ENCODE measurements at places on chromosomes 12 and 14.

DNA sequence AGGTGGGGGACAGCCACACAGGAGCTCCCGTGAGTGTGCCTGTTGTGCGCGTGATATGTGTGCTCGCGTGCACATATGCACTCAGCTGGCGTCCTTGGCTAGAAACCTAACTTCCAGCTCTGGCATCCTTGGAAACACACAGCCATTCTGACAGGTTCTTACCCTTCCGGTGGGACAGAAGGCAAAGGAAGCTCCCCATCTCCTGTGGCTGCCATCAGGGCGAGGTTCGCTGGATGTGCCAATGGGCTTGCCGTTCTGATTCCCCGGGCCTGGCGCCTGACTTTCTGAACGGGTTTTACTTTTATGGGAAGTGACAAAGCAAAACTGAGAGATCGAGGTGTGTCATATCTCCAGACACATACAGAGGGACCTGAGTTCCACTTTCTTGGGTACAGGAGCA, 124.7 kb downstream of the PAPOLA start:
- peak; percentile 33 for DNase-seq

- DNase-seq, result no peak
These were observed 7.5 kb downstream of the SLC25A29 start for GRCh38 chr14:100298551-100299237.

DNA sequence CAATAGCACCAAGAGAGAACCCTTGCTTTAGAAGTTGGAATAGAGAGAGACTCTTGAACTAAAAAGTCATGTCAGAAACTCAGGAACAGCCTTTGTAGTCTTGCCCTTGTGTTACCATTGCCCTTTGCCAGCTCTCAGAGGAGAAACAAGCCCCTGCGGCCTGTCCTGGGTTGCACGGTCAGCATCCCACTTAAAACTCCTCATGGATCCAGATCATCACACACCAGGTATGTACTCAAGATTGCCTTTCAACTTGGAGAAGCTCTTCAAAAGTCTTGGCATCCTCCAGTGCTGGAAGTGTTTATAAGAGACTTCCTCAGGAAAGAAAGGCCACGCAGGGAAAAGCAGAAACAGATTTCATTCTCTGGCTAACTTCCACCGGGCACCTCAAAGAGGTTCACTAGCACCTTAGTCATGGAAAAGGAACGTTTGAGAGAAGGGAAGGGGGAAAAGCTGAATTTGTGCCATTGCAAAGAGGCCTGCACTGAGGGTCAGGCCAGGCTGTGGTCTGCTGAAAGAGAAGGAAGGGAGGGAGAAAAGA, 594.2 kb downstream of the MED13L start:
- DNase-seq, result no peak

GRCh38 chr14:80134321-80134720, 77.0 kb downstream of the DIO2 start:
- DNase-seq, result no peak

- DNase-seq, result no peak
These were observed 357.4 kb upstream of the PRICKLE1 start for GRCh38 chr12:42946871-42947381.

GRCh38 chr14:50578433-50578832, 18.5 kb downstream of the ATL1 start:
- DNase-seq, result no peak

DNA sequence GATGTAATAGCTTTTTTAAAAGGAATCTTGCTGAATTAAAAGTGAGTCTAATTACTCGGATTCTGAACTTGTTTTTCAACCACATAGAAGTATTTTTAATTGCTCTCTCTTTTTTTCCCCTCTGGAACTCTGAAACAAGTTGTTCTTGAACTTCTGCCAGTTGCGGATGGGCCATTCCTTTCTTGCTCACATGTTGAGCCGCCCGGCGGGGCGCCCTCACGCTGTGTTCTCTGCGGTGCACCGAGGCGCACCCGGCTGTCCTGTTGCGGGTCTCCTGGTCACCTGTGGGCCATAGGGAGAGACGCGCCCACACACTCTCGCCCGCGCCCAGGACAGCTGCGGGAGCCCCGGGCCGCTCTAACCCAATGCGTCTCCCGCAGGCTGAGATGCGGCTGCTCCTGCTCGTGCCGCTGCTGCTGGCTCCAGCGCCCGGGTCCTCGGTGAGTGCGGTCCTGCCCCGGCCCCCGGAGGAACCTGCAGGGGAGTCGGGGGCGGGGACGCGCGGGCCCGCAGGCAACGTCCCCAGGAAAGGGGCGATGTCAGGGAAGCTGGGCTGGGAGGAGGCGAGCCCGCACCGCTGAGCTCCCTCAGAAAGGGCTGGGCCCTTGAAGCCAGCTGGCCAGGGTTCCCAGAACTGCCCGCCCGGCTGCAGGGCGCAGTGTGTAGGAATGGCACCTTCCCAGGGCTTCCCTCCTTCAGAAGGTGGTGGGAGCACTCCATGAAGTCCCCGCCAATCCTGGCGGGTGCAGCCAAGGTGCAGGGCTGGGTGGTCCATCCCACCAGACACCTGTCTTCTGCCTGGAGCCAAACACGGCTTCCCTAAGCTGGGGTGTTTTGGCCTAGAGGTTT, 2.3 kb downstream of the PAPLN start:
- no peak for DNase-seq

DNA sequence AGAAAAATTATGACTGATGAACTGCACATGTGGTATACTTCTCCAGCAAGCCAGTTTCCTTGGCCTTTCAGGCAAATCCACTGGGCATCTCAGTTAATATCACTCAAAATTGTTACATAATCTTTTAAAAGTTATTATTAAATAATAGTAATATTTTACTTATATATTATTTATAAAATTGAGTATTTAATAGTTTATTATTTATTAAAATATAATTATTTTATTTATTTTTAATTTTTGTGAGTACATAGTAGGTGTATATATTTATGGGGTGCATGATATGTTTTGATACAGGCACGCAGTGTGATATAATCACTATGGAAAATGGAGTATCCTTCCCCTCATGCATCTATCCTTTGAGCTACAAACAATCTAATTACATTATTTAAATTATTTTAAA, 384.1 kb upstream of the LRFN5 start:
- no peak for DNase-seq

- no peak for DNase-seq
These were observed 13.9 kb downstream of the SETD3 start for GRCh38 chr14:99466758-99467157.

DNA sequence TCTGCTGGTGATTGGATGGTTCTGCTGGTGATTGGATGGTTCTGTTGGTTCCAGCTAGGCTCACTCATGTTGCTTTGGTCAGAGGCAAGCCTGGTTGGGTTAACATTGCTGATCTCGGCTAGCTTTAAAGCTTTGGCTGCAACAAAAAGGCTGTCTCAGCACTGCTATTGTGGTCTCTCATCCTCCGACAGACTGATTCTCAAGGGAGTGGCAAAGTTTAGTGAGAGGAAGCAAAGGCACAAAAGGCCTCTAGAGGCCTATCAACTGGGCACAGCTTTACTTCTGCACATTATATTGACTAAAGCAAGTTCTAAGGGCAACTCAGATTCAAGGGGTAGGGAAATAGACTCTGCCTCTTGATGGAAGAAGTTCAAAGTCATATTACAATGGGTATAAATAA, 84.7 kb upstream of the LGR5 start:
- no peak for DNase-seq

- no peak for DNase-seq
These were observed 57.8 kb downstream of the TTC8 start for GRCh38 chr14:88882236-88882635.

GRCh38 chr12:6343518-6343917, 1.6 kb upstream of the TNFRSF1A start:
- no peak for DNase-seq

DNA sequence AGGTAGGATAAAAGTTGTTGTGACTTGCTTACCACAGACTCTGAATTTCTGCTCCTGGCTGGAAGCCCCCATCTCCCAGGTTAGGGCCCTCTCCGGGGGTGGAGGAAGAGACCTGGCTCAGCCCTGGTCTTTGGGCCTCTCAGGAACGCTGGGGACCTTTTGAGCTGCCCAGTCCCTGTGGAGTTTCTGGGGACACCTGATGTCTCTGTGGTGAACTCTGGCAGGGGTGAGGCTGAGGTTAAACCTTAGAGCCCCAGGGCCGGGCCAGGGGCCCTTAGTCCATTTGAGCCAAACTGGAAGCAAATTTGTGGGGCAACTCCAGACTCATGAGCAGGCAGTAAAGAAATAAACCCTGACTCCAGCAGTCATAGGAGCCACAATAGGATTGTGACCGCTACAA, 112.1 kb downstream of the ADGRD1 start:
- no peak for DNase-seq

DNA sequence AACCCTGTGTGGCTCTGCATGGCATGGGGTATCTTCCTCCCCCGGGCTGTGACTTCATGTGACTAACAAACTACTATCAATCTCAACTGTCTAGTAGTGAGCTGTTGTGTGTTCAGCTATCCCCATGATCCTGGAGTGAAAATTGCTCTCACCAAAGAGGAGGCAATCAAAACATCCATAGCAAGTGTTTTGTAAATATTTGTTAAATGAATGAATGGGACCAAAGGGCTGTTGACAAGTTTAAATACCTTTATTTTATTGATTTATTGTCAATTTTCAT, 138.1 kb upstream of the CPM start:
- no peak for DNase-seq

GRCh38 chr12:10128687-10129086, 1.3 kb downstream of the CLEC7A start:
- no peak for DNase-seq

- no peak for DNase-seq
These were observed 159.9 kb downstream of the EGLN3 start for GRCh38 chr14:33790996-33791395.

DNA sequence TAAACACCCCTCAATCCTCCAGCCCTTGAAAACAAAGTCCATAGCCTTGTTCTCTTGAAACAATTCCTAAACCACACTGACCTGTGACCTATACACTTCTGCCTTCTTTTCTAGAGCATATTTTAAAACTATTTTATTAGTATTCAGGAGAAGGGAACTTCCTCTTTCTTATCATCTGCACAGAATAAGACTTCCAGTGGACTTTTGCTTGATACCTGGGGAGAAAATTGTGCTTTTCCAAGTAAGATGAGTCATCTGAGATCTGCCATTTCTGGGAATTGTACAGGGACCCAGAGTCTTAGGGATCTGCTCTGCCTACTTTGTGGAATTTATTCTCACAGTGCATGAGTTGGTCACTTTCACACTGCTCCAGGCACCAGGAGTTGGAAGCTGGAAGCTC, 10.5 kb upstream of the WNT5B start:
- DNase-seq, result no peak

GRCh38 chr14:34137001-34137745, 186.3 kb upstream of the EGLN3 start:
- DNase-seq, result no peak

DNA sequence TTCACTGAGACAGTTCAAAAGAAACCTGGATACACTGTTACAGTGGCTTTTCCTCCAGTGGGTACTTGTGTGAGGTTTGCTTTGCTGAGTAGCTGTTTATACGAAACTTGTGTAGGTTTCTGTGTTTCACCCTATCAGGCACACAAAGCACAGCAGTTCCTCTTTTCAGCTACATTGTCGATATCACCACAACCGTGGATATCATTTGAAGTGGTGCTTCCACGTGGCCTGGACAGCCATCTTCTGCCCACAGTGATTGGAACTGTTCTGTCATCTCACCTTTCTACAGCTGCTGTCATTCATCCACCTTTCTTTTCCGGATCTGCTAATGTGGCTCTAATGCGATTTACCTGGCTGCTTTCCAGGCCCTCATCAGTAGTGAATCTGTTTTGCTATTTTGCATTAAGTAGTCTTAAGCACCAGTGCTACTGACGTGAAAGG, 368.8 kb downstream of the SYT1 start:
- no peak for DNase-seq

GRCh38 chr12:107443320-107444090, 242.1 kb upstream of the PWP1 start:
- no peak for DNase-seq

DNA sequence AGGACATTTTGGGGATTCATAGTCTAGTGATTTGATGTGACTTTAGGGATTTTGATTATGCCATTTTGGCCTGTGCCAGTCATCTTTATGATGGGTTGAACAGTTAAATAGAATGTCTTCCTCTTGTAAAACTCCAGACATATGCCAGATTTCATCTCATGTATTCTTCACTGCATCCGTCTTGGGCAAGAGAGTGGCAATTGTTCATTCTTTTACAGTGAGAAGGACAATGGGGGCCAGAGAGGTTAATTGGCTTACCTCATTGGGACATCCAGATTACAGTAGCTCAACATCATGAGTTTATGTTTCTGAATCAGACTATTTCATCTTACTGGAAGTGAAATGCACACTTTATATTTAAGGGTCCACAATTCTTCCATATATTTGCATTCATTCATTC, 108.2 kb upstream of the SLC38A2 start:
- no peak for DNase-seq

DNA sequence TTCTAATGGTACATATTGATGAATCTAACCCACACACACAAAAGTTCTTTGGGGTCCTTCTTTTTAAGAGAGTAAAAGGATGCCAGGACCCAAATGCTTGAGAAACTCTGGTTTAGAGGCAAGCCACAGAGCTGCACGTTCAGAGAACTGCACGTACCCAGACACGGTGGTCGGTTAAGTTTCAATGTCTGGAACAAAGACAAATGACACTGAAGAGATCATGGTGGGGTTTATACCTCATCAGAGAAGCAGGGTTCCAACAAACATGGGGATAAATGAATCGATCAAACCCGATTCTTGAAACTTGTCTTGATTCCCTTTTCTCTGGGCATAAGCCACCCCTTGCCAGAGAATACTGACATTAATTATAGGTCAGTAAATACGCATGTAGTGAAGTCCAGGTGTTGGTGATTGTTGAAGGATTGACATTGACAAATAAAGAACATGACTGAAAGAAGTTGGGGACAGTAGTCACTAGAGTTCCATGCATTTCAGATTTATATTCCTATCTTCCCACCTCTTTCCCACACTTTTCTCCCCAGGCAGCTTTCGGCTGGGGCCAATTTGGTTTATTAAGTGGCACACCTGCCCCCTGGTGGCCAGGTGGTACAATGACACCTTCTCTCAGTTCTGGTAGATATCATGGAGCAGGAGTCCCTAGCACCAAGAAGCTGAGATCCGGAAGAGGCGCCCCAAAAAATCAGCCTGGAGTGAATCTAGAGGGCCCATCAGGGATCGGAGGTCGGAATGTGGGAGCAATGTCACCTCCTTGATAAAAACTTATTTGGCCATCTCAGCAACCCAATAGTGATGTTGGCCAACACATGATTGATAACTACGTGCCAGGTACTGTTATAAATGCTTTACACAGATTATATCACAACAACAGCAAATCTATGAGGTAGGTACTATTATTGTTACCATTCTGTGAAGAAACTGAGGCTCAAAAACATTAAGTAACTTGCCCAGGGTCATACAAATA, 17.8 kb upstream of the HDAC7 start:
- peak; percentile 75 for DNase-seq

DNA sequence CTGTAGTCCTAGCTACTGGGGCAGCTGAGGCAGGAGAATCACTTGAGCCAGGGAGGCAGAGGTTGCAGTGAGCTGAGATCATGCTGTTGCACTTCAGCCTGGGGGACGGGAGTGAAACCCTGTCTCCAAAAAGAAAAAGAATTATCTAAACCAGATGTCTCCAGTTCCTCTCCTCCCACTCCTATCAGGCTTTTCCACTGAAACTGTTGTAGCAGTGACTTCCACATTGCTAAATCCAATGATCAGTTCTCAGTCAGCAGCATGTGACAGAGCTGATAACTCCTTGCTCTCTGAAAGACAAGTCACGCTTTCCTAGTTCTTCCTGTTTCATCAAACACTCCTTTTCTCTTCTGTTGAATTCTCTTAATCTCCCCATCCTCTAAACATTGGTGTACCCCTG, 8.6 kb downstream of the SLC38A6 start:
- no peak for DNase-seq
